ENCODE measurements at places on chromosomes 16 and 17.

GRCh38 chr16:78551487-78552085, 452.1 kb downstream of the WWOX start:
- DNase-seq, result no peak

DNA sequence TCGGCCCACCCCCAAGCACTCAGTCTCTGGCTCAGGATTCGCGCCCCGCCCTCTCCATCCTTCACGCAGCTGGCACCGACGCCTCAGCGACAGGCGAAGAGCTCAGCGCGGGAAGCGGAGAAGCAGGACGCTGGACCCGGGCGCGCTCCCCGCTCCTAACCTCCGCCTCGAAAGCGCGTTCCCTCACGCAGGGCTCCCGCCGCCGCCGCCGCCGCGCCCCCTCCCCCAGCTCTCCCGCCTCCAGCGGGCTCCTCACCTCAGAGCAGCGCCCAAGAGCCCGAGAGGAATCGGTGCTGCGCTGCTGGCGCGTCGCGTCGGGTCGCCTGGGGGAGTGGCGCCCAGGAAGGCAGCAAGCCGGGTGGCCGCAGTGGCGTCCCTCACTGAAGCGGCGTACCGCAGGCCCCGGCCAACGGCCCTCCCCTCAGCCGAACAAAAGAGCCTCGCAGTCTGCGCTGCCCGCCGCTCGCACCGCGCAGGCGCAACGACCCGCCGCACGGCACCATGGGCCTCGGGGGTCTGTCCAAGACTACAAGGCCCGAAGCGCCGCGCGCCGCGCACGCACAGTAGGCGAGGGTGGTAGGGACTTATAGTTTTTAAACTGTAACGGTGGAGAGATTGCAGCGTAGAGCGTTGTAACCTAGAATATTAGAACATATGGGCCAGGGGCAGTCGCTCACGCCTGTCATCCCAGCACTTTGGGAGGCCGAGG, at the start of gene CBX1:
Gene CBX1, minus strand, starts transcription at position 467 of the 709 bp plus-strand sequence. CDS start 24,474 bp downstream, outside the sequence.
- DNase-seq, result peak; percentile 99

- no peak for DNase-seq
Observed at GRCh38 chr16:9123871-9124270, 32.4 kb downstream of the HAPSTR1 start.

DNA sequence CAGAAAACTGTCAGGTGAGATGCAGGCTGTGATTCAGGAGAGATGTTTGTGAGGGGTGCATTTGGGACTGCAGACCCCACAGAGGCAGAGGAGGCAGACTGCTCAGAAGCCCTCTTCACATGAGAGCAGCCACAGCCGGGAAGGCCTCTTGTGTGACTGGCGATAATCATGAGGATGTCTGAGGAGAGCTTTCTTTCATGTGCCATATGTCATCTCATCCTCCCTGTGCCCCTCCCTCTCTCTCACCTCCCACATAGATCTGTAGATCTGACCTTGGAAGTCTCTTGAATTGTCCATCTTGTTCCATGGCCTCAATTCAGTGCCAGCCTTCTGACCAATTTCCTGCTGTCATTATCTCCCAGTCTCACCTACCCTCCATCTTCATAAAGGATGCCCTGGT, 50.5 kb downstream of the EPN2 start:
- no peak for DNase-seq

DNA sequence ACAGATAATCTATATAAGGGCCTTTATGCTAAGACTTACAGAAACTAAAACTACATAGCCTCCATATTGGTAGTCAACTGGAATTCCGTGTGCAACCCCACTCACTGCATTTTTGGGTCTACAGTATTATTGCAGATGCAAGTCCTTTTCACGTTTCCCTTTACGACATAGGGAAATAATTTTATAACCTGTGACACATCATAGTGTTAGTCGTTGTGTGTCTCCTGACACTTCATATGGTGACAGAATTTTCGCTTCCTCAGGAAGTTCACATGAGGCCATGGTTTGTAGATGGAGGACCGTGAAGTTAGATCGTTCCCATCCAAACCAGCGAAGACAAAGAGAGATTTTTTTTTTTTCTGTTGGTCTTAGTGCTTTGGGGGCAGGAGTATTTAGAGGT, 15.7 kb upstream of the MRC2 start:
- DNase-seq, result no peak

DNA sequence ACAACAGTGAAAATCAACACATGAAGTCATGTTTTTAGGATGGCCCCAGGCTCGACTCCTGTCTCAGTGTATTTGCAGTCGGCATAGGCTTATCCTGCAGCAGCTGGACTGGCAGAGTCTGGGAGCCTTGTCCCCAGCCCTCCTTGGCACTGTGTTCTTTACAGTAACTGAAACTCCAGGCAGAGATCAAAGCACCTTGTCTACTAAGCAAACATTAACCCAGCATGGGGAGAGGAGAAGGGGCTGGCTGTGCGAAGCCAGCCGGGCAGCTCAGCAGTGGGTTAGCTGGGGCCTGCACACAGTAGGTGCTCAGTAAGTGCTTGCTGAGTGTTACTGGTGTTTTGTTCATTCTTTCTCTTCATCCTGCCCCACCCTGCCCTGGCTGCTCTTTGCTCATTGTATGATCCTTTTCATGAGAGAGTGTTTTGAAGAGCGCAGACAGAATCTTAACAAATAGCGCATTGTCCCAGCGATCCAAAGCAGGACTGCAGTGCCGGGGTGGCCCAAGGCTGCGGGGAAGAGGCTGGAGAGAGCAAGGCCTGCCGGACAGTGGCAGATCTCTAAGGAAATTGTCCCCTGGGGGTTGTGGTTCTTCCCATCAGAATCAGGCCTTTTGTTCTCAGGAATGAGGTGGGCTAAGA, 23.5 kb upstream of the ITGB4 start:
- no peak for DNase-seq

DNA sequence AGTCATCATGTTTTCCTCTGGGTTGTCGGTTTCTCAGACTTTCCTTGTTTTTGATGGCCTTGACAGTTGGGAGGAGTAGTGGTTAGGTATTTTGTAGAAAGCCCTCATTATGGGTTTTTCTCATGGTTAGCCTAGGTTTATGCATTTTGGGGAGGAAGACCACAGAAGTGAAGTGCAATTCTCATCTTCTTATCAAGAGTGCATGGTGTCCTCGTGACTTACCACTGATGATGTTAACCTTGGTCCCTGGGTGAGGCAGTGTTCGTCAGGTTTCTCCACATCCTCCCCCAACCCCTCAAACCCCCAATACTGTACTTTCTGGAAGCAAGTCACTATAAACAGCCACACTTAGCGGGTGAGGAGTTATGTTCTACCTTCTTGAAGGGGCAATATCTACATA, 42.3 kb downstream of the BPTF start:
- DNase-seq, result no peak

DNA sequence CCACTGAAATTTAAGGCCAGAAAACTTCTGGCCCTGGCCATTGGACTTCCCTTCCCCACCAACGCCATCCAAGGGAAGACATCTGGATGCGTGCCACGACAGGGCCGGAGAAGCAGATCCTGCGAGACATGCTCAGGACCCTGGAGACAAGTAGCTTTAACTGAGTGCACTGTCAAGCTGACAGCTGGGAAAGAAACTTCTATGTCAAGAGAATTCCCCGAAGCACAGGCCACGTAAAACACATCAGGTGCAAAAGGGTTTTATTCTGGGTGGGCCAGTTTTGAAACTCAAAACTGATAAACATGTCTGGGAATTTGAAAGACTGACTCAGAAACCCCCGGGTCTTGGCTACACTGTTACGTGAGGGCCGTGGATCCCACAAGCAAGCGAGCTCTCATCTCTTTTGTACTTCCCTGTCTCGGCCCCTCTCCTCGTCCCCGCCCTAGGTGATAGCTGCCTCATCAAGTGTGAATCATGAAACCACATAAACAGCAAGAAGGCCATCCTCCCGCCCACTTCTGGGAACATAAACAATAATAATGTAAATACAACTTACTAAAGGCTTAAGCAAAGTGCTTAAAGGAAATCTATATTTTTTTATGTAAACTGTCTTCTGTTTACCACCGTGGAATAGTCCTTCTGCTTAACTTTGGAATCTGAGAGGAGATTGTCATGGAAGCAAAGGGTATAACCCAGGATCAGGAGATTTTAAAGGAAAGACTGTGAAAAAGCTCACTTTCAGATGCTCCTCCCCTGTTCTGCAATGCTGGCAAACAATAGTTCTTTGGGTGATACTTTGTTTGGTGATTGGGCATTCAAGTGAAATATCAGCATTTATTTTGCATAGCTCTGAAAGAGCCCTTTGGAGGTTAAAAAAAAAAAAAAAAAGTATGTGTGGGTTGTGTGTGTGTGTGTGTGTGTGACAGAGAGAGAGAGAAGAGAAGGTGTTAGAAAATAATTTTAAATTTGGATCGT, 406.0 kb upstream of the MAF start:
- DNase-seq, result no peak

- no peak for DNase-seq
Observed at GRCh38 chr16:76748461-76749348, 442.3 kb upstream of the MON1B start.

DNA sequence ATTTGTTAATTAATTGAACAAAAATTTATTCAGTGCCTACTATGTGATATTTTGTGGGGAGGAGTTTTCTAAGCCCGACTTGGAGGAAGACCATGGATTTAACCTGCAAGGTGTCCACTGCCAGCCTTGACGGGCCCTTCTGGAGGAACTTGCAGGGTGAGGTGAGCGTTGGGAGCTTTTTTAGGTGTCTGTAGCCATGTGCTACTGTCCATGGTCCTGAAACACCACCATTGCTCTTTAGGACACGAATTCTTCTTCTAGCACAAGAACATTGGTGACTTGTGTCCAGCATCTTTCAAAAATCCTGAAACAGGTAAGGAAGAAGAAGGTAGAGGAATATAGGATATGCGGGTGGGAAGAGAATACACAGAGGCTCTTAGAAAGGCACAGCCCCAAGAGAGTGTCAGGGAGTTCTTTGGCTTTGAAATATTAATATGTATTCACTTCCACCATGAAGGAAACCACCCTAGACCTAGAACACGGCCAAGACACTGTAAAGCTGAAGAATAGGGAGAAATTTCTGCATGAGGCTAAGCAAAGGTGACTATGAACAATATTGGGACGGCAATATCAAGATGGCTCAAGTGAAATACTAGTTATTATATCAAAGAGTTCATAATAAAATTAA, 27.9 kb upstream of the OR4D1 start:
- no peak for DNase-seq

DNA sequence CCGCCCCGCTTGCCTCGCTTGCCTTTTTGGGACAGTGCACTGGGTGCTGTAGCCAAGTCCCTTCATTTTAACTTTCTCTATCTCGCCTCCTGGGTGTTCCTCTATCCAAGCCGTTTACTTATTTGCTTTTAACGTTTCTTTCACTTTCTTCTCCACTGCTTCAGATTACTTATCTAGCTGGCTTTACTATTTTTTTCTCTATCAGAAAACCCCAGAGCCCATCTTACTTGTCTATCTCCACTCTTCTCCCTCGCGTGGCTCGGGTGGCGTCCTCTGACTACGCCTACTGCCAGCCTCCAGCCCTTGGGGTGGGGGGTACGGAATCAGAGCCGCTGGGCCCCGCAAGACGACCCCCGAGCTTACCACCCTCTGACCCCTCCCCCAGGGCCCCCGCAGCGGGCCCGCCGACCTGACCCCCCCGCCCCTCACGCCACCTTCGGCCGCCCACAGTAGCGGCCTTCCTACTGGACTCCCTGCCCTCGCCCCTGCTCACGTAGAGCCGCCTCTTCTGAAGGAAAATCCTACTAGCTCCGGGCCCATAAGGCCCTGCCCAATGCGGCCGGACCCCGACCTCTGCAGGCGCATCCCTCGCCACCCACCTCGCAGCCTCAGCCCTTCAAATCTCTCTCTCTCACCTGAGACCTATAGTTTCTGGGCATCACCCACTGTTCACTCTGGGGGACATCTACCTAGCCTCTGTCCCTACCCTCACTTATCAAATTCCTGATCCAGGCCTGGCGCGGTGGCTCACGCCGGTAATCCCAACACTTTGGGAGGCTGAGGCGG, 1.0 kb upstream of the SLC12A4 start:
- no peak for DNase-seq

DNA sequence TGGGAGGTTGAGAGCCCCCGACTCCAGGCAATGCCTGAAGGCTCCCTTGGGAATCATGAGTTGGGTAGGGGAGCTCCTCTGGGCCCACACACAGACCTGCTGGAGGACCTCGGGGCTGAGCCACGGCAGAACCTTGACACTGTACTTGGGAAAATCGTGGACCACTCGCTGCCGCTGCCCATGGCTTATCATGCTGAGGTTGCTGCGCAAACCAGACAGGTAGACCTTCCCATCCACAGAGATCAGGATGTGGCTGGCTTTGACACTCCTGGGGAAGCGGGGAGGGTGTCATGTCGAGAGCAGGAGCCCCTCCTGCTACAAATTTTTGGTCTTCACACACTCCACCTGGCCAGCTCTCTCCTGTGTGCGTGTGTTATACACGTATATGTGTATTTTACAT, 7.2 kb upstream of the LIMD2 start:
- no peak for DNase-seq

DNA sequence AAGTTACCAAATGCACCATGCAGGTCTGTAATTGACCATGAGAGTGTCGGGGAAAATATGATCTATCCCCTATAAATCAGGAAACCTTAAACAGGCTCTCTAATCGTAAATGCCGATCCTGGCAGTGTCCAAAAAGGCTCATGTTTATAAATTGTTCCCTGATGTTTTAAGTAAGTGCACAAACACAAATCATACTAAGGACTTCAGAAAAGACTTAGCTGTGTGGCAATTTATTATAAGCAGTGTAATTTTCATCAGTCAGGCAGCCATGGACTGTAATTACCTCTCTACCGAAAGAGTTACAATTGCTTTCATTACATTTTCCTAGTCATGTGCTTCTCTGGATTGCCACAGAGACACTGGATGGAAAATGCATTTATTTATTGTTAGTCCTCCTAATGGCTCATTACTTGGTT, 73.4 kb upstream of the COX10 start:
- no peak for DNase-seq

DNA sequence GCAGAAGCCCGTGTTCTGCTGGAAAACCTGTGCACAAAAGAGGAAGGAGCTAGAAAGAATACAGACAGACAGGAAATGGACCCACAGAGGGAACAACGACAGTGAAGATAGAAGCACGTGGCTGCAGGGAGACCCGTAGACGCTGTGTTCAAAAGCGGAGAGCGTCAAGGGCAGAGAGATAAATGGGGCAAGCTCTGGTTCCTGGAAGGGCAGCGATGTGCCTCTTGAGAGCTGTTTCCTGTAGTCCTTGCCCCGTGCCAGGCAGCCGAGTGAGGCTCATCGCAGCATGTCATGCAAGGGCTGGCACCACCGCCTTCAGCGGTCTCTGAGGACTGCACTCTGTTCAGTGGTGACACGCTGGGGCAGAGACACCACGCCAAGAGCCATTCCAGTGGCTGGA, 43.6 kb upstream of the CACNG5 start:
- DNase-seq, result no peak

DNA sequence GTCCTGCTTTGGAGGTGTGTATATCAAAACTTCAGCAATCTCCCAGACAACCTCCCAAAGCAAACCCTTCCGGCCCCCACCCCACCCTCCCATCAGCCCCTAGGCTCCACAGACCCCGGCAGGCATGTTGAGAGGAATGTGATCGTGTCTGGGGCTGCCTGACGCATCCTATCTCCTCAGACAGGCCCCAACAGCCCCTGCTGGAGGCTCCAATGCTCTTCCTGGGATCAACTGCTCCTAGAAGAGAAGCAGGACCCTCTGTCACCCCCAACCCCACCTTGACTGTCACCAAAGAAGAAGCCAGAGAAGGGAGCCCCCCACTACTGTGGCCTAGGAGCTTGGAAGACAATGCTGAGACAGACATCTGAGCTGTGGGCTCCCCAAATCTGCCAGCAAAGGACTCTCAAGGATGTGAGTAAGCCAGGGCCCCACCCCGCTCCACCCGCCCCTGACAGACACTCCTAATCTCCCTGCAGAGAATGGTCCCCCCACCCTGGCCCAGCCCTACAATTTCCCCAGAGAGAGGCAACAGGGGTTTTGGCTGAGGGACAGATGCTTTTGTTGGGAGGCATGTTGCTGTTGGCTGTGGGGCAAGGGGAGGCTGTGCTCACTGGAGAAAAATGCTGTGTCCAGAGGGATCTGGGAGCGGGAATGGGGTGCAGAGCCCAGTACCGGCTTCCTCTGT, 1.6 kb upstream of the KRT14 start:
- no peak for DNase-seq

All from D341Med (cell line).